Mesendoderm (in vitro differentiated cells): ENCODE measurements at places on chromosomes 6 and 20.

GRCh38 chr6:15523679-15524630, 138.9 kb downstream of the DTNBP1 start:
- DNase-seq = no peak

DNA sequence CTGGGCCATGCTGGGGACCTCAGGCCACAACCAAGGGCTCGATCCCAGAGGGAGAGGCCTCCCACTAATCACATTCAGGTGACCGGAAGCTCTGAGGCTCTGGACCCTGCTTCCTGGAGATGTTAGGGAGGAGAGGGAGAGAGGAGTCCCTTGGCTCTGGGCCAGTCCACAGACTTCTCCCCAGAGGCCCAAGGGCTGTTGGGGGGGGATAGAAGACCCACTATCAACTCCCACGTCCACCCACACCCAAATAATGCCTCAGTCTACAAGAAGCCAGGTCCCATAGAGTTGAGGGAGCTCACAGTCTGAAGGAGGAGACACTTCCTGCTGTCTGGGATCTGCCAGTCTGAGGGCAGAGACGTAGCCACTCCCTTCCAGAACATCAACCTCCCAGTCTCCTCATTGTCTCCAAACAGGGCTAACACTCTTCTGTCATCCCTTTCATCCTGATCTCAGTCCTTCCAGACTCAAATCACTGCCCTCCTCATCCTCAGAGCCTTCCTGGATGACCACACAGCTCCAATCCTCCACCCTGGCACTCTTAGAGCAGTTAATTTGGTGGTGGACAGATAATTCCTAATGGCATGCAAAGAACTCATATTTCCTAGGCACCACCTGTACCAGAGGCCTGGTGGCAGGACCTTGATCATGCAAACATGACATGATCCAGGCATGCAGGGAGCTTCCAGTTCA, 69.9 kb downstream of the MRPL14 start:
- DNase-seq = no peak

DNA sequence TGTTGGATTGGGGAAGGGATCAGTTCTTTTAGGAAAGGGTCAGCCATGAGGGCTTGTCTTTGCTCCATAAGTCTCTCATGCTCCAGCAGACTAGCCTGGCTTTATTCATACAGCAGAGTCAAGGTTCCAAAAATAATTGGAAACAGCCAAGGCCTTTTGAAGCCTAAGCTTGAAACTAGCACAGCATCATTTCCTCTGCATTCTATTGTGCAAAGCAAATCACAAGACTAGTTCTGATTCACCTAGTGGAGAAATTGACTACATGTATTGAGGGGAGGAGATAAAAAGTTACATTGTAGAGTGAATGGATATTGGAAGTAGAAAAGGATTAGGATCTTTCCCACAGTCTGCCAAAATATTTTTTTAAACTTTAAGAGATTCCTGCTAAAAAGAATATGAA, 159.3 kb upstream of the PLCB4 start:
- no peak for DNase-seq

GRCh38 chr20:33653900-33654596, 8.1 kb upstream of the C20orf144 start:
- DNase-seq = peak; percentile 22
